ENCODE measurements at places on chromosomes 13 and 19.

GRCh38 chr13:33394294-33394932 is 108.9 kb upstream of the STARD13 start:
- peaks cover 5% of the 10 kb centered on the region for H3K27me3 ChIP-seq
- no peak overlapping the region for H3K4me3 ChIP-seq
- H3K4me1 ChIP-seq, result no peaks in the 10 kb centered on the region
- DNase-seq, result no peak
- H3K27ac ChIP-seq, result no peak overlapping the region

DNA sequence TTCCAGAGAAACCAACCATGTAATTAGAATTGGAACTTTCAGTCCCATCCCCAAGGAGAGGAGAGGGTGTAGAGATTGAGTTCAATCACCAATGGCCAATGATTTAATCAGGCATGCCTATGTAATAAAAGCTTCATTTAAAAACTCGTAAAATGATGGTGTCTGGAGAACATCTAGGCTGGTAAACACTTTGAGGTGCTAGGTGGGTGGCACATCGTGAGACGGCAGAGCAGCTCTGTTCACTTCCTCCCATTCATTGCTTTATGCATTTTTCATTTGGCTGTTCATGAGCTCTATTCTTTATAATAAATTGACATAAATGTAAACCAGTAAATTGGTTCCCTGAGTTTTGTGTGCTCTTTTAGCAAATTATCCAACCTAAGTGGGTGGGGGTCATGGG is 90.1 kb downstream of the ELF1 start:
- DNase-seq, result no peak
- H3K27ac ChIP-seq, result no peak overlapping the region
- no peak overlapping the region for H3K4me3 ChIP-seq
- no peaks in the 10 kb centered on the region for H3K27me3 ChIP-seq

GRCh38 chr13:21121616-21122015 is 54.7 kb downstream of the SKA3 start:
- H3K36me3 ChIP-seq, result no peaks in the 10 kb centered on the region
- no peak overlapping the region for H3K27ac ChIP-seq
- peaks cover 3% of the 10 kb centered on the region for H3K27me3 ChIP-seq
- no peak for DNase-seq
- H3K4me1 ChIP-seq, result no peaks in the 10 kb centered on the region

GRCh38 chr13:113171250-113172125 is 13.0 kb downstream of the PROZ start:
- no peak overlapping the region for H3K4me3 ChIP-seq
- H3K4me1 ChIP-seq, result peaks cover 16% of the 10 kb centered on the region
- H3K27ac ChIP-seq, result no peak overlapping the region
- H3K36me3 ChIP-seq, result peaks cover 30% of the 10 kb centered on the region
- DNase-seq, result no peak
- H3K27me3 ChIP-seq, result no peaks in the 10 kb centered on the region
